ENCODE measurements at places on chromosomes 1 and 21. TPM values are rescaled to one million over a fixed set of nuclear protein-coding genes. Genes with fewer than 3 reads are reported as not detected.

Gene JAM2
- 0.12 TPM for total RNA-seq

Gene STRIP1
- total RNA-seq: 28.9 TPM

Gene MR1
- total RNA-seq: 0.87 TPM

- no peak for DNase-seq
Measured at GRCh38 chr1:246302711-246303317, 204.3 kb downstream of the SMYD3 start.

GRCh38 chr1:219710529-219711194 lies 97.8 kb upstream of the ZC3H11B start:
- no peak for DNase-seq

DNA sequence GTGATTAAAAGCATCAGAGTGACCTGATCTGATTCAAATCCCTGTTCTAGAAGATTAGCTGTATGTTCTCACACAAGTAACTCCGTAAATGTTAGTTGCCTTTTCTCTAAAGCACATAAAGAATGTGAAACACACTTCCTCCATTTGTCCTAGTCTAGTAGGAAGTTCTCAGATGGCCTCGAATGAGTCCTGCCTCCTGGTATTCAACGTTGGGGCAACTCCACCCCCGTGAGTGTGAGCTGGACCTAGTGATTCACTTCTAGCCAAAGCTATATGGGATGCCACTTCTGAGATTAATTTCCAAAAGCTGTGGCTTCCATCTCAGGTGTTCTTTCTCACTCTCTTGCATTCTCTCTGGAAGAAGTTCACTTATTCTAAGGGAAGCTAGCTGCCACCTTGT lies 267.6 kb downstream of the GPATCH2 start:
- no peak for DNase-seq

GRCh38 chr1:195637539-195637938 lies 970.7 kb downstream of the KCNT2 start:
- no peak for DNase-seq

DNA sequence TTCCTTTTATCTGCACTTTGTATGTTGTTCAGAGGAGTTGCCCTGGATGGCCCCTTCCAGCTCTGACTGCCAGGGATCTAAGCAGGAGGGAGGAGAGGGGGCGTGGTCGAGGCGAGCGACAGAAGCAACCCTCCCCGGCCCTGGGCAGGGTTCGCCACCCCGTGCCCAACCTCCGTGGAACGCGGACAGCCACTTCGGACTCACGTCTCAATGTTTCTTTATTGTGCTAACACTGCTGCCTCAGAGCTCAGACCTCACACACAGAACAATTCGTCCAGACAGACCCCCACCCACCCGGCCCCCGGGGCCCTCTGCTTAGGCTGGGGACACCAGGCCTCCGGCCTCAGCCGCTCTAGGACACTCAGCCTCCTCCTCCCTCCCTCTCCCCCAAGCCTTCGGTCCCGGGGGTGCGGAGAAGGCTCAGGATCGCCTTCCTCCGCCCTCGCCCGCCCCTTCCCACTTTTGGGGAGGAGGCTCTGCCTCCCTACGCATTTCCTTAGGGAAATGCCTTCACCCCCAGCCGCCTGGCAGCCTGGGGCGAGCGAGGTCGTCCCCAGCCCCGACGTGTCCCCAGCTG lies 8.3 kb downstream of the VSIG8 start:
- DNase-seq: no peak
